Neuronal stem cell (in vitro differentiated cells): ENCODE measurements at places on chromosomes 13 and 19.
A peak's percentile ranks its signal among the peaks of the same experiment; 100 is the strongest.

DNA sequence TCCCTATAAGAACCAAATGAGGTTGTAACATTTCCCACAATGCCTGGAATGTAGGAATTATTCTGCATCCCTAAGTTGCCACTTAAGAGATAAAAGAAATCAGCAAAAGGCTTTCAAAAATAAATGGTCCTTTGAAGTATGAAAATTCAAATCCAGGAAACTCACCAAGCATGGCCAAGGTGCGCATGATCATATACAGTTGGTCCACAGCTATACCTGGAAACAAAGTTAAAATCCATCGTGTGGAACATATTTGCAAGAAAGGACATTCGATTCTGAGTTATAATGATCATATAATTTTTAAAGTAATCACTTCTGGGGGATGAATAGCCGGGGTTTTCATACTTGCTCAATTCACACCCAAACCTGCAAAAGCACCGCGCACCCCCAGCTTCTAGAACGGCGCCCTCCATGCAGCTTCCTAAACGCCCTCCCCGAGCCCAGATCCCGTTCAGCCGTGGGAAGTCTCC lies 525 bp downstream of the CARS2 start:
- peaks cover 5% of the 10 kb centered on the region for H3K36me3 ChIP-seq
- H3K4me3 ChIP-seq, result peak overlapping the region; percentile 93
- H3K27ac ChIP-seq, result no peak overlapping the region
- H3K4me1 ChIP-seq, result peaks cover 15% of the 10 kb centered on the region
- no peaks in the 10 kb centered on the region for H3K27me3 ChIP-seq

DNA sequence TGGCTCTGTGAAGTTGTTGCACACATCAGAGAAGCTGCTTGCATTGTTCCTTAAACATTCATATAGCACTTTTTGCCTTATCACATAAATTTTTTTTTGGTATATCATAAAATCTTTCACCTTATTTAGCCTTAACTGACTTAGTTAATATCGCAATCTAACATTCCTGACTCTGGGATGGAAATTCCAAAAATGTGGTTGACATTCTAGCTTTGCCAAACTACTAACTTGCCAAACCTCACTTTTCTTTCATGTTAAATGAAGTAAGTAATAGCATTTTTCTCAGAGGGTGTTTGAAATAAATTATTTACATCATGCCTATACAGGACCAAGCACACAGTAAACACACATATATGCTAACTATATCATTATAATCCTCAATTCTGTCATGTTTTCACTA lies 736.9 kb upstream of the PCDH9 start:
- no peak overlapping the region for H3K27ac ChIP-seq
- DNase-seq, result no peak
- H3K4me1 ChIP-seq, result peaks cover 1% of the 10 kb centered on the region
- no peak overlapping the region for H3K4me3 ChIP-seq

DNA sequence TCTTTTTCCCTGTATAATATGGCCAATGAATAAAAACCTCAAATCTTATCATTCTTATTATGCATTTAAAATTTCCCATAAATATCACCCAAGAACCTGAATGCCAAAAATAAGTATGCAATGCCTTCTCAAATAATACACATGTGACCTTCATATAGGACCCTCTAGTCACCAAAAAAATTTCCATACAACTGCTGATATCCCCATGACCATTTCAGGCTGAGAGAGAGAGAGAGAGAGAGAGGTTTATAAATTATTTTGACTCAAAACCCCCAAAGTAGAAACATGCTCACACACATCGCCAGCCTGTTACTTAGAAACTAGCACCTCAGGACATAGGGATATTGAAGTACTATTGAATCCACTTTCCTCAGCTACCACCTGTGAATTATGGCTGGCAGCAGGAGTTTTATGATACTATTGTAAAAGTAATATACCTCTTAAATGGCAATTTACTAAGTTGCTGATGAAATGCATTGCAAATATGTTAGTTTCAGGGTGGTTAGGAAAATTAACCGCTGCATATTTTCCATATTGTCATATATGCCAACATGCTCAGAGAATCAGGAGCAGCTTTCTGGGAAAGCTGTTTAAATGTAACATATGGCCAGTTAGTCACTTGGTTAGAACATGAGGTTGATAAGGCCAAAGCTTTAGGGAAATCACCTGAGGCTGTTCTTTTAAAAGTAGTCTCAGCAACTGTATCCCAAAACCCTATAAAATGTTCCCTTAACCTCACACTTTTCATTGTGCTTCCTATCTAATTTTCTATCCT lies 230.8 kb downstream of the DCT start:
- H3K27me3 ChIP-seq, result no peaks in the 10 kb centered on the region
- DNase-seq, result no peak
- peaks cover 2% of the 10 kb centered on the region for H3K4me1 ChIP-seq
- no peaks in the 10 kb centered on the region for H3K36me3 ChIP-seq

- no peaks in the 10 kb centered on the region for H3K36me3 ChIP-seq
- H3K4me3 ChIP-seq, result no peak overlapping the region
- H3K4me1 ChIP-seq, result no peaks in the 10 kb centered on the region
- no peak overlapping the region for H3K27ac ChIP-seq
- DNase-seq, result no peak
- H3K27me3 ChIP-seq, result no peaks in the 10 kb centered on the region
Measured at GRCh38 chr13:84574851-84575250, 692.6 kb upstream of the SLITRK1 start.

DNA sequence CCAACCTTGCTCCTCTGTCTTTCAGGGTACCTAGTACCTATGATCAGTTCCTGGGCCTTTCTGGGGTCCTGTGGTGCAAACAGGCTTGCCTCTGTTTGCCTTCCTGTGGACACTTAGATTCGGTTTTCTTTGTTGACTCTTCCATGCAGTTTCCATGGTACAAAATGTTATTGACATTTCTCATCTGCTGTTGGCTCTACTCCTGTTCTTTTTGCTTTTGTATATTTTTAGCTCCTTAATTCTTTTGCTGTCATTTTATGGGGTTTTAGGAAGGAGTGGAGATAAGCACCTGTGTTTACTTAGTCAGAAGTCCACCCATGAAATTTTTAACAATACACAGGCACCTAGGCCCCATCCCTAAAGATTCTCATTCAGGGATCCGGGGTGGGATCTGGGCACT lies 20.5 kb upstream of the CNMD start:
- no peak overlapping the region for H3K27ac ChIP-seq
- no peaks in the 10 kb centered on the region for H3K36me3 ChIP-seq

GRCh38 chr13:43094901-43095300 lies 71.5 kb downstream of the DNAJC15 start:
- no peaks in the 10 kb centered on the region for H3K27me3 ChIP-seq
- DNase-seq, result no peak
- no peak overlapping the region for H3K27ac ChIP-seq
- no peak overlapping the region for H3K4me3 ChIP-seq

- no peaks in the 10 kb centered on the region for H3K36me3 ChIP-seq
- no peak for DNase-seq
- H3K4me1 ChIP-seq, result peaks cover 5% of the 10 kb centered on the region
- H3K4me3 ChIP-seq, result no peak overlapping the region
- H3K27me3 ChIP-seq, result no peaks in the 10 kb centered on the region
Measured at GRCh38 chr13:80783926-80784565, 443.1 kb upstream of the SPRY2 start.
